ENCODE measurements at places on chromosomes 4 and X. TPM values are rescaled to one million over a fixed set of nuclear protein-coding genes. Genes with fewer than 3 reads are reported as not detected.

MAP7D2 gene
- total RNA-seq: 0.27 TPM

HPGD gene
- 18.3 TPM for total RNA-seq

UGT2B17 gene
- total RNA-seq: not detected

TMPRSS11E gene
- not detected for total RNA-seq
